ENCODE measurements at places on chromosomes 2 and 18.

- DNase-seq: no peak
Observed at GRCh38 chr2:101282980-101283379, 25.5 kb downstream of the RNF149 start.

- no peak for DNase-seq
Observed at GRCh38 chr2:97732436-97733340, 19.3 kb downstream of the ZAP70 start.

- DNase-seq: no peak
Observed at GRCh38 chr2:59583173-59583765, 970.2 kb downstream of the BCL11A start.

DNA sequence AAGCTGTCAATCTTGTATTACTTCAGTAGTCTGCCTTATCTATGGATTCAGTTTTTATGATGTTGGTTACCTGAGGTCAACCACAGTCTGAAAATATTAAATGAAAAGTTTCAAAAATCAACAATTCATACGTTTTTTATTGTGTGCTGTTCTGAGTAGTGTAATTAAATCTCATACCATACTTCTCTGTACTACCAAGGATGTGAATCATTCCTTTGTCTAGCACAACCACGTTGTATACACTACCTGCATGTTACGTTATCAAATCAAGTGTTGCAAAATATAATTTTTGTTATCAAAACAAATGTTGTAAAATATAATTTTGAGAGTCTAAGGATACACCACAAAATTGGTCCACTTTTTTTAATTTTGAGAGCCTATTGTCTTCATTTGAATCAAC lies 590.2 kb upstream of the SETBP1 start:
- DNase-seq: no peak

- no peak for DNase-seq
Observed at GRCh38 chr2:155546721-155547555, 785.6 kb downstream of the NR4A2 start.

GRCh38 chr2:96554293-96555145 lies 18.0 kb downstream of the ARID5A start:
- peak; percentile 67 for DNase-seq

GRCh38 chr2:62904344-62904743 lies 146.3 kb upstream of the OTX1 start:
- no peak for DNase-seq

- no peak for DNase-seq
Observed at GRCh38 chr2:129559101-129559500, 420.4 kb upstream of the RAB6C start.

GRCh38 chr2:75204833-75205232 lies 5.5 kb upstream of the TACR1 start:
- DNase-seq: no peak

- DNase-seq: no peak
Observed at GRCh38 chr2:126482582-126483464, 173.1 kb upstream of the GYPC start.

- DNase-seq: no peak
Observed at GRCh38 chr18:49630246-49630699, 68.4 kb downstream of the LIPG start.

GRCh38 chr18:26981360-26982082 lies 116.0 kb upstream of the AQP4 start:
- no peak for DNase-seq

- DNase-seq: no peak
Observed at GRCh38 chr2:5020116-5020875, 671.9 kb upstream of the SOX11 start.

DNA sequence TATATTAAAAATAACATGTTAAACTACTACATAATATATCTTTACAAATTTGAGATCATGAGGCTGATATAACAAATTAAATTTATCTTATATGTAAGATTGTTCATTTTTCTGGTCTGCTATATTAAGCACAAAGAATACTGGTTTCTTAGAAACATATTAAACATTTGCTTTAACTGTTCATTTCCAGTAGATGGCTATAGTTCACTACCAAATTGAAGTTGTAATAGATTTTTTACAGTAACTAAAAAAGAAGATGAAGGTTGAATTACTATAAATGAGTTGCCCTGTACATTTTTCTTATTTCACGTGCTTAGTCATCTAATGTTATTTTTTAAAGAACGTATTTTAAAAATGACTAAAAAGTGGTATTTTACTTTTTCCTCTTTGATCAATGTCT lies 57.0 kb downstream of the ZNF407 start:
- no peak for DNase-seq

DNA sequence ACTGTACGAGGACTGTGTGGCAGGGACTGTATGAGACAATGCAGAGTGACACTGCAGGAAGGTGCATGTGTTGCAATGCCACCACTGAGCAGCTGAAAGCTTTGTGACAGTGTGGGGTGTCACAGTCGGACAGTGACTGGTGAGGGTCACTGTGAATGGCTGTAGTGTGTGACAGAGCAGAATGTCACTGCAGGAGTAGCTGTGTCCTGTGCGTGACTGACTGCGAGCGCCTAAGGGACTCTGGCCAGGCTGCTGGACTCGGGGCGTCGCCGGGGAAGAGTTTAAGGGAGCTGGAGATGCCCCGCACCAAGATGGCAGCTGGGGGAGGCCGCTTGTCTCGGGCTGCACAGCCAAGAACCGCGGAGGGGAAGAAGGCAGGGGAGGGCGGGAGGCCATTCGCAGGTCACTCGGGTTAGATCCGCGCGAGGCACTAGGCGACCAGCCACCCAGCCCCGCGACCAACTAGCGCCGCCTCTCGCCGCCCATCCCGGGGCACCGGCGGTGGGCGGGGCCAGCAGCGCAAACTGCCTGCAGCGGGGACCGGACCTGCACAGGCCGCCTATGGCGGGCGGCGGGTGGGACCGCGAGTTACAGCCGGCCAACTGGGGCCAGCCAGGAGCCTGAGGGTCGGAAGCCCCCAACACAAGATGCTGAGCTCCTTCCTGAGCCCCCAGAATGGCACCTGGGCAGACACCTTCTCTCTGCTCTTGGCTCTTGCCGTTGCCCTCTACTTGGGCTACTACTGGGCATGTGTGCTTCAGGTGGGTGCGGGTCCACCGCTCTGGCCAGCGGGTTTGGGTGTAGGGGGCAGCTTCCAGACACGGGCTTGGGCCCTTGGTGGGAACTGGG lies at the start of gene ABHD1:
ABHD1 (plus strand) TSS at position 514 of the 849 bp plus-strand sequence; CDS start at position 648, 134 bp downstream.
- DNase-seq: peak; percentile 61

DNA sequence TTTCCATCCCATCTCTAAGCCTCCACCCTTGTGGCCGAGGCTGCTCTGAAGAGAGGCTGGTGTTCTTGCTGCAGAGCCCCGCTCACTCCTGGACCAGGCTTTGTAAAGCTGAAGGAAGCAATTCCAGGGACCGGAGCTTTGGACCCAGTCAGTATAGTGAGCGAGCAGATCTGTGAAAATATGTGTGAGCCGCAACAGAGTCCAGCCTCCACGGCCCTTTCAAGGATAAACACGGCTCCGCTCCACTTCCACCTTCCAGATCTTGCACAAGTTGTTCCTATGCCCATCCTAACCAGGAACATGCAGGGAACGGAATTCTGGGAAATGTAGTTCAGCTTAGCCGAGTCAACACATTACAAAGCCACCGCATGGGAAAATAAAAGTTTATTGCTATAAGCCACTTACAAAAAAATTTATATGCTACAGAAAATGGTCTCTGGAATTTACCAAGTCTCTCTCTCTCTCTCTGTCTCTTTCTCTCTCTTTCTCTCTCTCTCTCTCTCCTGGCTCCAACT lies 151.7 kb upstream of the ZNF521 start:
- no peak for DNase-seq

DNA sequence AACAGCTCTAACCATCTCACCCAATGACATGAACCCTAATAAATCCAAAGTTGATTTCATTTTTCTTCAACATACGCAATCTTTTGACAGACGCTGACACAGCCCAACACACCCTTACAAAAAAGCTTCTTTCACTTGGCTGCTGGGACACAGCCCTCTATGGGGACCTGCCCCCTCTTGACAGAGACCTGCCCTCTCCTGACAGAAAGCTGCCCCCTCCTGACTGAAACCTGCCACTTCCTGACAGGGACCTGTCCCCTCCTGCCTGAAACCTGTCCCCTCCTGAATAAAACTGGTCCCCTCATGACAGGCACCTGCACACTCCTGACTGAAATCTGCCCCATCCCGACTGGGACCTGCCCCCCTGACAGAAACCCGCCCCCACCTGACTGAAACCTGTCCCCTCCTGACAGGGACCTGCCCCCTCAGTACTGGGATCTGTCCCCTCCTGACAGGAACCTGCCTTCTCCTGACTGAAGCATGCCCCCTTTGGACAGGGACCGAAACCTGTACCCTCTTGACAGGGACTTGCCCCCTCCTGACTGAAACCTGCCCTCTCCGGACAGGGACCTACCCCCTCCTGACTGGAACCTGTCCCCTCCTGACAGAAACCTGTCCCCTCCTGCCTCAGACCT lies 87.9 kb downstream of the PXDN start:
- no peak for DNase-seq

GRCh38 chr18:8643326-8643878 lies 34.2 kb downstream of the RAB12 start:
- DNase-seq: no peak

- no peak for DNase-seq
Observed at GRCh38 chr2:152825834-152826233, 107.4 kb downstream of the ARL6IP6 start.

DNA sequence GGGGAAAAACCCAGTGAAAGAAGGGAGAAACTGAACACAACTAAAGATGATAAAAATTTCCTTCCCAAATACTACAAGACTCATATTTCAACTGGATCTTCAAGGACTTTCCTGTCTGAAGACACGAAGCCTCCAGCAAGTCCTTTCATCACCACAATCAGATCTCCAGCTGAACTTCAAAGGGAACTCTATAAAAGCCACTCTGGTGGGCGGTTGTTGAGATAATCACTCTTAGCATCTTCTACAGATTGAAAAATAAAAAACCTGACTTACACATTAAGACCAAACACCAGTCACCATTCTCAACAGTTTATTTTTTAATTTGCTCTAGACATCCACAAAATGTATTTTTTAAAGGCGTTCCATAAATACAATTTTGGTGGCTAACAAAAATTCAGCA lies 4.4 kb downstream of the REV1 start:
- DNase-seq: no peak

GRCh38 chr2:174002679-174003078 lies 37.5 kb upstream of the SP3 start:
- no peak for DNase-seq

GRCh38 chr18:45828917-45829811 lies 3.7 kb downstream of the SIGLEC15 start:
- DNase-seq: no peak

GRCh38 chr2:203691149-203691548 lies 15.3 kb upstream of the CD28 start:
- no peak for DNase-seq

- no peak for DNase-seq
Observed at GRCh38 chr2:232776435-232776834, at the start of gene KCNJ13. KCNJ13 (minus strand) TSS chr2:232776565; CDS start chr2:232771362, 5,203 bp downstream.

DNA sequence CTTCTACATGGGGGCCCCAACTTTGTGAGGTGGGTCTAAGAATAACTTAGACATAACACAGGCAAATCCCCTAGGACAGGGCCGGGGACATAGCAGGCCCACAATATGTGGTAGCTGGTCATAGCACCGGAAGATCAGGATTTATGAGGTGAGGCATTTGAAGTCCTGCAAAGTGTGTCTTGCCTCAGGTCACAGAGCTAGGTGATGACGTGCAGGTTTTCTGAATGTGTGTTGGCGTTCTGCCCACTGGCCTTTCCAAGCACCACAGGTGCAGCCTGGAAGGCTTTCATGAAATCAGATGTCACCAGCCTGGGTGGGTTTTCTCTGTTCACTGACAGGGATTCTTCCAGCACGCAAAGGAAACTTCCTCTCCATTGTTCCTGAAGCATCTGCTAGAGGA lies 119.1 kb downstream of the LRATD1 start:
- DNase-seq: no peak

DNA sequence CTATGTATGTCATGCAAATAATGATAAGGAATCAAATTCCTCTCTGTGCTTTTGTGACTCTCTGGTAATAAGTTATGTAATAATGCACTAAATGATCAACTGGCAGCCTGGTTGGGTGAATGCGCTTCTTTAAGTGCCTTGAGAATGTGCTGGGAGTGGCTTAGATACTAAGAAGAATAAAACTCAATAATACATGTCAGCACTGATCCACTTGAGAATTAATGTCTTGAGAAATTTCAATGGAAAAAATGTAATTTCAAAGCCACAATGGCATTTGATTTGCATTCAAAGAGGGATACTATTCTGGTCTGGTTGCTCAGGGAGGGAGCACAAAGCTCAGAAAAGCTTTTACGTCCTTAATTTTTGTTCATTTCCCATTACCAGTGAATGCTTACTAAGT lies 137.7 kb upstream of the MMADHC start:
- DNase-seq: no peak

DNA sequence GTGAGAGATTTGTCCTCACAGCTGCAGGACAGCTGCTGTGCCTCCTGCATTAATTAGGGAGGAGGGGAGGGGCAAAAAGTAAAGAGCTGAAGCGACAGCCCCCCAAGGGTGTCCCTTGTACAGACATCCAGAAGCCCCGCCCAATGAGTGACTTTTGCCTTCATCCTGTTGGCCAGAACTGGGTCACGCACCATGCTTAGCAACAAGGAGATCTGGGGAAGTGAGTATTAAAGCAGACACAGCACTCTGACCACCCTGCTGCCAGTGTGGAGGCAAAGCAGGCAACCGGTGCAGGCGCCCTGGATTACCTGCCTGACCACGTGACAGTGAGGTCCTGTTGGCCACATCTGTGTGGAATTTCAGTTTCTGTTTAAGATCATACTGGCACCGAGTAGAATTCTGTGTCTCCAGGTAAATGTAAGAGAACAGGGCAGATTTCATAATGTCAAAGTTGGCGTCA lies 21.5 kb upstream of the BIN1 start:
- DNase-seq: no peak

DNA sequence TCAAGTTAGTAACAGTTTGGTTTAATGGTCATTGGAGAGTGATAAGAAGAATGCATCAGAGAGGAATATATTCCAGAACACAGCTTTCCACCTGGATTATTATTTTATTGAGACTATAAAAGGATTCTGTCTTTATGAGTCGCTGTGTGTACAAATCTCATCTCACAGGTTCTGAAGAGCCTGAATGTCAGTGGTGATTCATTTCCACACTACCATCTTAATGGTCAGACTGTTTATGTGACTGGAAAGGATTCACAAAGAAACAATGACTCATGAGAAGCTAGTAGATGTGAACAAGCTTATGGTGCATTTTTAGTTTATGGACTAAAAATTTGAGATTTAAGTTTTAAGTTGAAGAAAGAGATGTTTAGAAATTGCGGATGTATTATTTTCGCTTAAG lies 685.4 kb upstream of the NRXN1 start:
- no peak for DNase-seq

GRCh38 chr2:68282811-68283418 lies 30.6 kb upstream of the PPP3R1 start:
- peak; percentile 2 for DNase-seq

- no peak for DNase-seq
Observed at GRCh38 chr2:27990030-27990590, 99.6 kb downstream of the BABAM2 start.
